Fibroblast of skin of abdomen (primary cell): ENCODE measurements at places on chromosomes 1 and 21.

DNA sequence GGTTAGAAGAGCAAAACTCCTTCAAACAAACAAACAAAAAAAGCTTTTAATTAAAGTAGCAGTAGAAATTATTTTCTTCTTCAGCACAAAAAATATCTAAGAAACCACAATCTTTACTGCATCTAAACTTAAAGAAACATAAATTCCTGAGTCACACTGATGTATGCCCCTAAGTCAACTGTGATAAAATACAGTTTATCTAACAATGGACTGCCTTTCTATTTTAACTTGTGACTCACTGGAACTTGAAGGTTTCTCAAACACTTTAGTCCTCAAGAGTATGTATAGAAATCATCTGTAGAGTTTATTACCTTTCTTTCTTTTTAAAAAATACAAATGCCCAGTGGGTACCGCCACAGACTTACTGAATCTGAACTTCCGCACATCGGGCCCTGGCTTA, 86.2 kb downstream of the LBR start:
- no peak for DNase-seq

GRCh38 chr1:22416555-22417454, 34.8 kb upstream of the ZBTB40 start:
- DNase-seq = peak; percentile 67

GRCh38 chr1:6979003-6979613, 193.9 kb downstream of the CAMTA1 start:
- DNase-seq = no peak

DNA sequence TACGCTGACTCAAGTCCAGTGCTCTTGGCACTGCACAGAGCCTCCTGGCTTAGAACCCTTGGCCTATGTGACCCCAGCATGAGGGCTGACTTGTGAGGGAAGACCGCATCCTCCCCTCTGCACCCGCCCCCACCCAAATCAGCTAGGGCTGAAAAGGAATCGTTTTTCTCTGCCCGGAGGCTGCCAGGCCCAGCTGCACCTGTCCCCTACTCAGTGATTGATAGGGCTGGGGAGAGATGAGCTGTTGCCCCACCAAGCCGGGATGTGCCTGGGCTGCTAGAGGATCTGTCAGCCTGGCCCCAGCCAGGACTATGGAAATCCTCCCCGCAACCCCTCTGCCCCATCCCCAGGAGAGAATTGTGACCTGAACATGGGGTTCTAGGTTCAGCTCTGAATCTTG, 20.6 kb downstream of the MYOG start:
- DNase-seq = no peak

DNA sequence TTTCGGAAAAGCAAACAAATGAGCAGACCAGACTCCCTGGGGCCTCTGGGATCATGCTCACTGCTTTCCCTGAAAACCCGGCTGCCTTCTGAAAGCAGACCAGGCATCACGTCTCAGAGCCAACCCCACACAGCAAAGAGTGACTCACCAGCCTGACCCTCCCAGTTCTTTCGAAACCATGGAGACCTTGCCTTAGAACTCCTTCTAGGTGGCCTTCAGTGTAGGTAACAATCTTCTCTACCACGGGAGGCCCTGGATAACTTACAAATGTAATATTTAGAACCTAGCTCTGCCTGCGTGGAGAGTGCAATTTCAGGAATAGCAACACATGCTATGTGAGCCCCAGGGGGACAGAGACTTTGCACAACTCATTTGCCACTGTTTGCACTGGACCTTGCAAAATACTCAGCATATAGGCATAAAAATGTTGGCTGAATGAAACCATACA, 105.2 kb downstream of the SUSD4 start:
- DNase-seq = peak; percentile 56

DNA sequence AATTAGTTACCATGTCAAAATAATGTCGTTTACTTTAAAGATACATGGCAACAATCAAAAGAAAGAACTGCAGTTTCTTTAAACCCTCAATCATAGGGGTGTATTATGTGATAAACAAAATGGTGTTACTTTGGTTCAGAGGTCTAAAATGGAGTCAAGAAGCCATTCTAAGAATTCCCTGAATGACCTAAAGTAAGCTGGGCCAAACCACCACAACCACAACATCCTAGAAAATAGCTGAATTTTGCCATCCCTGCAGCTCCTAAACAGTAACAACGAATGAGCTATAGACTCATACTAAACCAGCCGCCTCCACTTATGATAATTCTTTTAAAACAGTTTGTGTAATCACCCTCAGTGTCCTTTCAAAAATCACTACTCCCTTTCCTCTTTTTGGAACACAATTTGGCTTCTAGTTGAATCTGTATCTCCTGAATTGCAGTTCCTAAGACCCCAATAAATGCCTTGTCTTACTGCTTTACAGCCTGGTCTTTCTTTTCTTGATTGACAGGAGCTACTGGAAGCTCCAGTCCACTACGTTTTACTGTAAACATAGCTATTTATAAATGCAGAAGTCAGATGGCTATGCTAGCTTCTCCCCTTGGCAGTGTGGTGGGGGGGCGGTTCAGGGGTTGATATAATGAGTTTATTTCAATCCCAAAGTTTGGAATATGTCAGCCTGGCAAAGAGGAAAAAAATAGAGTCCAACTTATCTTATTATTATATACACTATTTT, 84.3 kb downstream of the PLPPR4 start:
- no peak for DNase-seq

GRCh38 chr1:248421384-248421783, 18.5 kb downstream of the OR2T1 start:
- no peak for DNase-seq

- DNase-seq = peak; percentile 59
Observed at GRCh38 chr1:8586438-8586837, 231.0 kb downstream of the RERE start.

DNA sequence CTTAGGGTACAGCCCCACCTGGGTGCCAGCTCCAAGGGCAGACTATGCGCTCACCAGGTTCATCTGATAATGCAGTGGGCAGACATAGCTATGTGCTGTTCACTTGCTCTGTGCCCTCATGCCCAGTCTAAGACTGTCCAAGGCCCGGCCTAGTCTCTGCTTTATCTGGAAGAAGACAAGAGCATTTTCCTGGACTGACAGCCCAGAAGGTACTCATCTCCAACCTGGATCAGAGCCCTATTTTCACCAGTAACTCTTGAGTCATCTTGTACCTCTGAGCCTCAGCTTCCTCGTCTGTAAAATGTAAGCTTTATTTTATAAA, 28.5 kb upstream of the LRRC8C start:
- DNase-seq = no peak

DNA sequence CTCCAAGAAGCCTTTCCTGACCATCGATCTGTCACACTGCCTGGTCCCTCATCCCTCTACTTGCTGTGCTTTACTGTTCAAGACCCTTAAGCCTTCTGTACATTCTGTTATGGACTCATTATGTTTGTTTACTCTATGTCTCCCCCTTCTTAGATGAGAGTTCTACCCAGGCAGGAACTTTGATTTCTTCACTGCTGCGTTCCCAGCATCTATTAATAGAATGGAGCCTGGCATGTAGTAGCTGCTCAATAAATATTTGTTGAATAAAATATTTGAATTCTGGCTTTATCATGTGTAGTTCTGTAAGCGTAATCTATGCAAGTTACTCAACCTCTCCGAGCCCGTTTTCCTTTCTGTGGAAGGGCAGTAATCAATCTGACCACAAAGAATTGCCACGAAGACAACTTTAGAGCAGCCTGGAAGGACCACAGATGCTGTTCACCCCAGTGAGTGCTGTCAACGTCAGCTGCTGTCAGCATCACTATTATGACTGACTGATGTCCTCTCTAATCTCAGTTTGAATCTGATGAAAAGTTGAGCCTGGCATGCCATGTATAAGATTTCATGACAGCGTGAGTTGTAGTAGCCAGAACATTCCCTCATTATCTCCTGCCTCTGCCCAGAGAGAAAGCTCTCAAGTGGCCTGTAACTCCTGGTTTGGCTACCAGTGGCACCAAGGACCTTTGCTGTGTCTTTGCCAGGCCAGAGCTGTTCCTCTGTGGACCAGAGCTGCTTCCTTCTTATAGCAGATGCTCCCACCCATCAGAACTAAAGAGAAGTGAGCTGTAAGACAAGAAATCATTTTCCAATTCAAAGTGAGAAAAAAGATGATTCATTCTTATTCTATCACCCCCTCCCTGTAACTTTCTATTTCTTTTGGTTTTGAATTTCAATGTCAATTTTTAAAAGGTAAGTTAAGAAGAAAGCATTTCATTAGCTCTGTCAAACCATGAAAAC, 94.5 kb downstream of the PRDM2 start:
- no peak for DNase-seq

DNA sequence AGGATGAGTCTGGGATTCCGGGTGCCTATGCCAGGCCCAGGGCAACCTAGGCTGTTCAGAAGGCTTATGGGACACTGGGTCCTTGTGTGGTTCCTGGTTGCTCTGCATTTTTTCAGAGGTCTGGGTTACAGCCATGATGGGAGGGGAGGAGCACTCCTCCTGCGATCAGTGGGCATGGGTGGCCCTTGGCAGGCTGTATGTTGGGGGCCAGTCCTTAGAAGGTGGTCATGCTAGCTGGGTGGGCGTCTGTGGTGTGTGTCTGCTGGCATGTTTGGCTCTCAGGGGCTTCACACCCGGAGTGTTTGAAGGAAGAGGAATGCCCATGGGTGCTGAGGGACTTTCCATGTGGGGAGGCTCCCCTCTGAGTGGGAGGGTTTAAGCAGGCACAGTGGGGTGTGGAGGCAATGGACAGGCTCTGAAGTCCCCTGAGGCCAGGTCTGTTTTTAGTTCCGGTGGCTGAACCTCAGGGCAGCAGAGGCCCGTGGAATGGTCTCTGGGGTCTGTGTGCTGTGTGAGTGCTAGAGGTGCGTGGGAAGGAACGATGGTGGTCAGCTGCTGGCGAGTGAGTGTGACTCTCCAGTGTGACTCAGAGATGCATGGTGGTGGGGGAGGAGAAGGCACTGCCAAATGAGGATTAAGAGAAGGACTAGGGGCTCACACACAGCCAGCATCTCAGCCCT, 25.3 kb downstream of the CACNA1E start:
- DNase-seq = peak; percentile 30

- peak; percentile 31 for DNase-seq
Observed at GRCh38 chr1:103416681-103417286, 108.7 kb upstream of the RNPC3 start.

DNA sequence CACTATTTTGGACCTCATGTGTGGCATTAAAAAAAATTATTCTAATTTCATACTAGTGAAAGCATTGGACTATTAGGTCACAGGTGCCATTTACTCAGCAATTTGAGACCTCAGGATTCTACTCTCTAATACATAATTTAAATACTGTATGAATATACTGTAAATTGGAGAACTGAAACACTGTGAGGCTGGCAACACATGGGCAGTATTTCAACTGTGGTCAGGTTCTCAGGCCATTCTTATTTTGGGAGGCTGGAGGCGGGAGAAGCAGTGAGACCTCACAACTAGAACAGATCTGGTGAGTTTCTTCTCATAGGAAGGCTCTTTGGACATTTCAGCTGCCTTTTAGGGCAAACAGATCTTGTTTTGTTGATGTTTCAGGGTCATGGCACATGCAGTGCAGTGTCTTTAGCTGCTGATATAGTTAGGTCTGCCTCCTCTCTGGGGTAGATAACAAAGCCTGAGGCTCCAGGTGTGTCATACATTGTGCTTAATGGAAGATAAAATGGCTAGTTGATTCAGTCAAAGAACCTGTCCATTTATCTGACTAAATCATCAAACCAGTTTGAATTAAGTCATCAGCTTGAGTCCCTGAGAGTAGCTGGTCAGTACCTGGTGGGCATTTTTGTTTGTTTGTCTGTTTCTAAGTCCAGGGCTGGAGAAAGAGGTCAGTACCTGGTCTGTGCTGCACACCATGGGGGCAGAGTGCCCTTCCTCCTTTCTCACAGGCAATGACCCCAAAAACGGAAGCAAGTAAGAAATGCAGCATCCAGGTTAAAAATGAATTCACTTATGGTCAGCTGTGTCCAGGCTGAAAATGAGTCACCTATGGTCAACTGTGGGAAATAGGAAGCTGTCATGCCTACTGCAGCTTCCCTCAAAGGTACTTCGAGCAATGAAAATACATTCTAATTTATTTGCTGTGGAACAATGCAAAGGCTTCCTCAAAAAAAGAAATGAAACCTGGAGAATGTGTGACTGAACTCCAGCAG, 216.2 kb downstream of the SDCCAG8 start:
- DNase-seq = no peak

DNA sequence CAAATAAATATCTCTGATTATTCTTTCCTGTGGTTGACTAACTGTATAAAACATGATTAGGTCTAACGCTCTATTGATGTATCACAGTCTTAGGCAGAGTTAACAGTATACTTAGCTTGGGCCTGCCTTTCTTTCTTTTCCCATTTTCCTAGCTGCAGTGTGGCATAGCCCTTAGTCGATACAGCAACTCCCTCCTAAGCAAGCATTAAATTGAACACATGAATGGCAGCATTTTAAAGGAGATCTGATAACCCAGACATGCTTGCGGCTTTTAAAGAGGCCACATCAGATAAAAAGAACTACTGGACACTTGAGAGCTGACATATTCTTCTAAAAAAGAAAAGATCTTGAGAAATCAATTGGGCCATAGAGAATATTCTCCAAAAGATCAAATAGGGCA, 312.0 kb upstream of the TMPRSS15 start:
- no peak for DNase-seq

- no peak for DNase-seq
Observed at GRCh38 chr1:147080671-147081394, 91.4 kb downstream of the PRKAB2 start.

DNA sequence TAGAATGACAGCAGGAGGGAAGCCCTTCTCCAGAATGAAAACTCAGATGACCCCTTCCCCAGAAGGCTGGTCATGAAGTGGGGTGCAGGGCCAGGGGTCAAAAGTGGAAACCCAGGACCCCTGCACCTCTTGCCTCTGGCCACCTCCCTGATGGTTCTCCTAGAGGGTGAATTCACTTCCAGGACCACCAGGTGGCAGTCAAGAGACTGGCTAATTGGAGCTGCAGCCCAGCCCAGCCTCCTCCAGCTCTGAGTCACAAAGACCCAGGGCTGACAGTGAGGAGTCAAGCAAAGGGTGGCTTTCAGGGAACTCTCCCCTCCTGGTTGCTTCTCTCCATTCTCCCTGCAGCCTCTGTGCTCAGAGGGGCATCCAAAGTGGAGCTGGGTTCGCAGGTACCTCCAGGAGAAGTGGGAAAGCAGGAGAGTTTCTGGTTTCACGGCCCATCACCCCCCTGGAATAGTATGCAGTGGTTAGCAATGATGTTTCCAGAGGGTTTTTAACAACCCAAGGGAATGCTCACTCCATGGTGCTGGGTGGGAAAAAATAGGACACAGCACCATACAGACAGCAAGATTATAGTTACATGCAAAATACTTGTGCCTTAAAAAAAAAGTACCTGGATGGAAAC, 6.1 kb upstream of the EPHB2 start:
- DNase-seq = peak; percentile 87

- DNase-seq = peak; percentile 50
Observed at GRCh38 chr1:215526147-215526845, 40.8 kb upstream of the KCTD3 start.

- DNase-seq = peak; percentile 88
Observed at GRCh38 chr1:8848663-8849386, 29.7 kb downstream of the ENO1 start.

DNA sequence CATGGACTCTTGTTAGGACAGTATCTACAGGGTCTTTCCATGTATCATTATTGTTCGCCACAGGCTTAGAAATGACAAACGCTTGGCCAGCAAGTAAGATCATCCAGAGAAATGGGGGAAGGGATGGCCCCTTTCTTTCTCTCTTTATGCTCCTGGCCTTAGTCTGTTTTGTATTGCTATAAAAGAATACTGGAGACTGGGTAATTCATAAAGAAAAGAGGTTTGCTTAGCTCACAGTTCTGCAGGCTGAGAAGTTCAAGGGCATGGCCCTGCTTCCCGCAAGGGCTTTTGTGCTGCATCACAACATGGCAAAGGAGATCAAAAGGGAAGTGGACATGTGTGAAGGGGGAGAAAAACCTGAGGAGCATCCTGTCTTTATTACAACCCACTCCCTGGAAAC, 41.0 kb downstream of the DNTTIP2 start:
- DNase-seq = no peak

- no peak for DNase-seq
Observed at GRCh38 chr21:46161633-46162592, 6.5 kb upstream of the FTCD start.
